ENCODE measurements at places on chromosomes 4 and X.

DNA sequence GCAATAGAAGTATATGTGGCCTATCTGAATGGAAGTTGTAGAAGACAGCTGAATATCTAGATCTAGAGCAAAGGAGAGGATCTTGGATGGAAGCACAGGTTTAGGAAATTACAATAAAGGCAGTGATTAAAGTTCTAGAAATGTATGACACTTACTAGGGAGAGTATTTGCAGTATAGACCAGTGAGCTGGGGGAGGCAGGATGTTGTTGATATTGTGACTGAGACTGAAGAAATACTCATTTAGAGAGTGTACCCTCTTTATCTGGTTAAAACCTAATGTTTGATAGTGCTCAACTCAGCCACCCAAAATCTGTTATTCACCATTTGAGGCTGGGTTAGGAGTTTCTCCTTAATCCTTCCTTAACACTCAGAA, 439.5 kb downstream of the GRXCR1 start:
- no peak for DNase-seq

- no peak for DNase-seq
These were observed 6.3 kb upstream of the SGMS2 start for GRCh38 chr4:107818301-107818910.

- DNase-seq: no peak
These were observed 33.4 kb downstream of the ACSL1 start for GRCh38 chr4:184792334-184792733.

DNA sequence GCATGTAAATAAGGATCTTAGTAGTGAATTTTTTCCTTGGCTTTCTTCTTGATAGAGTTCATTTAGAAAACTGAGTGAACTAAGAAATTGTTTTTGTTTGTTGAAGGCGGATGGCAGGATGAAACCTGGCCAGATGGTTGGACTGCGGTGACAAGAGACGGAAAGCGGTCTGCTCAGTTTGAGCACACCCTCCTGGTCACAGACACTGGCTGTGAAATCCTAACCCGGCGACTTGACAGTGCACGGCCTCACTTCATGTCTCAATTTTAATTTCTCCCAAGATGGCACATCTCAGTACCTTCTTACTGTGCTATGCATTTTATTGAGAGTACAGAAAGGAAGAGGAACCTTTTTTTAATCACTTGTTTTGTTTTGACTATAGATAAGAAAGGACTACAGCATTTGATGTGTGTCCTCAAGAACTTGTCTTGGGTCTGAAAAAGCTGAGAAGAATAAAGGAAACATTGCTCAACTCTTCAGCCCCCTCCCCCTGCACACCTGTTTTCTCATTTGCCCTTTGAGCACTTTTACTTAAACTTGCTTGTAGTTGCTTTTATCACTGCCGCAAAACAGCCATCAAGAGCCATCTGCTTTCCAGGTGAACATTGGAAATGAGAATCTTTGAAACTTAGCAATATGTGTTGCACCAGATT, 27.4 kb downstream of the ADH5 start:
- DNase-seq: no peak

DNA sequence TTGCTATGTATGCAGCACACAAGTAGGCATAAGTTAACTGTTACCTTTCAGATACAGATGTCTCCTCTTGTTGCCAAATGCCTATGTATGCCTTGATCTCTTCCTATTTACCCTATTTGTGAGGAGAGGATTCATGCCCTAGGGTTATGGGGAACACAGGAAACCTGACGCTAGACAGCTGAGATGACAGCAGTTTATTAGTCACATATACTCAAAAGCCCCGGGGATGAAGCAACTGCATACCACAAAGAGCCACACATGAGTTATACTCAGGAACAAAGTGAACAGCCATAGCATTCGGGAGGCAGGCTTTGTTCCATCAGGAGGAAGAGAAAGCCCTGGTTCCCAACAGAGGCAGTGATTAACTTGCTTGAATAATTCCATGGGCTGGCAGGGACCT, 1011.7 kb upstream of the PCDH7 start:
- DNase-seq: no peak

GRCh38 chrX:69793260-69793935, 177.5 kb downstream of the EDA start:
- DNase-seq: no peak

GRCh38 chr4:16055471-16055870, 28.4 kb downstream of the PROM1 start:
- DNase-seq: no peak

DNA sequence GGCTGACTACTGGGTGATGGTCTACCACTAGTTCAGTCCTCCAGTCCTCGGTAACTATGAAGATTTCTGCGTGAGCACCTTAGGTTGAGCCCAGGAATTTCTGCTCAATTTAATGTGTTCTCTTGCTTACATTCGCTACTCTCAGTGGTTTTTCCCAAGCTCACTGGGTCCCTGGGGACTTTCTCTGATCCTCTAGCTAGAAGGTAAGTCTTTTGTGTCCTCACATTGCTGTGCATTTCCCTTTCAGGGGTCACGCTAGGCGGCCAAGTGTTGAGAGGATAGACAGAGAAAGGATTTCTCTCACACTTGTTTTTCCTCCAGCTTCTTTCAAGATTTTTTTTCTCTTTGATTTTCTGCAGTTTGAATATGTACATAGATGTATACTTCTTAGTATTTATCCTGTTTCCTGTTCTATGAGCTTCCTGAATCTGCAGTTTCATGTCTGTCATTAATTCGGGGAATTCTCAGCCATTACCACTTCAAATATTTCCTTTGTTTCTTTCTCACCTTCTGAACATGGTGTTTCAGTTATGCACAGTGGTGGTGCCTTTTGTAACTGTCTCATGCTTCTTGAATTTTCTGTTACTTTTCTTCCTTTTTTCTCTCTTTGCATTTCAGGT, 17.5 kb downstream of the MAGEA9 start:
- no peak for DNase-seq

DNA sequence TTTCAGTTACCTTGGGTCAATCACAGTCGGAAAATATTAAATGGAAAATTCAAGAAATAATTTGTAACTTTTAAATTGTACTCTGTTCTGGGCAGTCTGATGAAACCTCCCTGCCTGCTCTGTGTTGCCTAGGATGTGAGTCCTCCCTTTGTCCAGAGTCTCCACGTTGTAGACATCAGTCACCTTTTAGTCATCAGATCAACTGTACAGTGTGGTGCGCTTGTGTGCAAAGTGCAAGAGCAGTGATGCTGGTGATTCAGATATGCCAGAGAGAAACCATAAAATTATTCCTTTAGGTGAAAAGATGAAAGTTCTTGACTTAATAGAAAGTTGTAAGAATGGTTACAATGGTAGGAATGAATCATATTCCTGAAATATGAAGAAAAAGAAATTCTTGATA, 1.4 kb downstream of the SPATA4 start:
- DNase-seq: no peak

GRCh38 chr4:128675083-128675482, 134.4 kb upstream of the JADE1 start:
- DNase-seq: no peak

GRCh38 chr4:142354041-142354440, 492.1 kb downstream of the INPP4B start:
- DNase-seq: no peak

DNA sequence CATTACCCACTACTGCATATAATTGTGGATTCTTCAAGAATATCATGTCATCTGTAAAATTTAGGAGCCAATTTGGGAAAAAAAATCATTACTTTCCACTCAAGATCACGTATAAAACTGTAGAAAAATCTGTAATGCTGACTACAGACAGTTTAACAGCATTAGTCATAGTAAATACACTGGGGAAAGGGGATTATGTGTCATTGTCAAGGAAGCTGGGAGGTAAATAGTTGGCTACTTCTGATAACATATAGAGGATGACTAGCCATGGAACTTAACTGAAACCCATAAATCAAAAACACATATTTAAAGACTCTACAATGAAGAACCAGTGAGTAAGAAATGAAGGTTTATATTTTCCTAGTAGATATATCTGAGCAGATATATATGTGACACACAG, 1666.4 kb upstream of the IGFBP7 start:
- DNase-seq: no peak

DNA sequence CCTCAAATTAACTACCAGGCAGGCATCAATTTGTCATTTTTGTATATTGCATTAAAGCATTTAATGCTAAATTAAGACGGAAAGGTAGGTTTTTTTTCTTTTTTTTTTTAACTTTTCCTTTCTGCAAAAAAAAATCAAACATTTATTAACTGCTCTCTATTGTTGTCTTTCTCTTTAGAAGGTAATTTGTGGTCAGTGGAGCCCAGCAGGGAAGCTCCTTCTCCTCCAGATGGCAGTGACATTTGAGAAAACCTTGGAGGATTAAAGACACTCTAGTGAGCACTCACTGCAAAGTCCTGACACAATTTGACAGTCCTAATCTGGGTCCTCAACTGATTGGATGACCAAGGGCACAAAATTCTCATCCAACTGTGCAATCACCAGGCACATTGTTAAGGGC, 102.4 kb downstream of the SLIT2 start:
- no peak for DNase-seq

GRCh38 chr4:22596409-22596808, 80.5 kb upstream of the ADGRA3 start:
- DNase-seq: no peak

- no peak for DNase-seq
These were observed 19.8 kb downstream of the BEX3 start for GRCh38 chrX:103396186-103396585.

GRCh38 chrX:88325634-88326033, 421.4 kb upstream of the CPXCR1 start:
- no peak for DNase-seq

- no peak for DNase-seq
These were observed 6.1 kb upstream of the SEC24D start for GRCh38 chr4:118842055-118842454.

GRCh38 chr4:16661813-16662212, 236.6 kb downstream of the LDB2 start:
- DNase-seq: no peak

DNA sequence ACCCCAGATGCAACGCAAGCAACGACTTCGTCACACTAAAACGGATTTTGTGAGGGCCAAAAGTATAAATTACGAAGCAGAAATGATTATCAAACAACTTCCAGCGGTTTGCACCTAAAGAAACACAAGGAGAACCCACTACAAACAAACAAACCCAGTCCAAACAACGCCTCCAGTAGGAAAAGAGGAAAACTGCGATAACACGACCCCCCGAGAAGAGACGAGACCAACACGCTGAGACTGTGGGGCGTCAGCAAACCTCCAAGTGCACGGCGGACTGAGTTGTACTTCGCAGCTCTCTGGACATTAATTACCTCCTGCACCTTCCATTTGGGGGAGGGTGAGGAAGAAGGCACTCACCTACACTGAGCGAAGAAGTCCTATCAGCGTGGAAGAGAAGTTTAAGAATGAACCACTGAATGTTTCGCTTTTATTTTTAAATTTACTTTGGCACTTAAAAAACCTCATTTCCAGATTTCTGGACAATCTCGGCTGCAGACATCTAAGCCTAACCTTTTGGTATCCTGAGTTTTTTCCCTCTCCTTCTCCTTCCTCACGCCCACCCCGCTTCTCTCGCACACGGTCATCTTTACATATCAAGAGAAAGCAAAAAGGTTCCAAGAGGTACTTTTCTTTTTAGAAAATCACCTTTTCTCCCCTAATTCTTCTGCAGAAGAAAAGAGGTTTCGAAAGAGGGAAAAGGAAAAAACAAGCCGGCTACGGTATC, at the start of gene MAB21L2:
Gene MAB21L2, plus strand, starts transcription at position 6 of the 727 bp plus-strand sequence. CDS start 879 bp downstream, outside the sequence.
- no peak for DNase-seq

- no peak for DNase-seq
These were observed 18.0 kb downstream of the NBDY start for GRCh38 chrX:56746996-56747395.

DNA sequence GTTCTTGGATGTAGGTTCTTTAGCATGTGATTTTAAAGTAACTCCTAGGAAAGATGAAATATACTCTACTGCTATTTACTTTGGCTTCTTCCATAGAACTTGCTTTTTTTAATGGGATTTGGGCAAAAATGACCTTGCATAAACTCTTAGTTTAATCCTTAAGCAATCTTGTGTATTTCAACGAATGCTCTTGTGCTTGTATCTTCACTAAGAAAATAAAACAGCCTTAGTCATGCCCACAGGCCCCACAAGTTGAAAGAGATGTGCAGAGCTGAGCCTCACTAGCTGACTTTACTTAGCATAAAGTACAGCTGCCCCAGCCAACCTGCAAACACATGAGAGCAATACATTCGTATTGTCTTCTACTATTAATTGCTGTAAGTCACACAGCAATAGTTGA, 1609.2 kb downstream of the STIM2 start:
- no peak for DNase-seq

GRCh38 chrX:55754861-55755294, 37.3 kb downstream of the RRAGB start:
- no peak for DNase-seq

DNA sequence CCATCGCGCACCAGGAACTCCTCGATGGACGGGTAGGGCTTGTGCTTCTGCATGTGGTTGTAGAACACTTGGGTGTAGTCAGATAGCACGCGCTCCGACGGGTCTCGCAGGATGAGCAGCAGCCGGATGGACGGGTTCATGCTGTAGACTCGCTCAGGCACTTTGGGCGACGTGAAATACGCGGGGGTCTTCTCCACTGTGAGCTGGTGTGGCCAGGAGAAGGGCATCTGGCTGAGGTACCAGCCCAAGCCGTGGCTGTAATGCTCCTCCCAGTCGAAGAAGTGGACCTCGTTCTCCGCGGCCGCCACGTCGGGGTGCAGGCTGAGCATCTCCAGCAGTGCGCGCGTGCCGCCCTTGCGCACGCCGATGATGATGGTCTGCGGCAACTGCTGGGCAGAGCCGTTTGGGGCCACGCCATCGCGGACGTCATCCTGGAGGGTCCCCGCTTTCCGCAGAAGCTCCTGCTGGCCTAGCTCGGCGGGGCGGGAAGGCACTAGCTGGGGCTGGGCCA, 29.2 kb downstream of the HS3ST1 start:
- DNase-seq: no peak

GRCh38 chr4:123346951-123347350, 49.6 kb upstream of the SPRY1 start:
- DNase-seq: no peak

GRCh38 chr4:142893012-142893411, 46.9 kb upstream of the INPP4B start:
- no peak for DNase-seq

DNA sequence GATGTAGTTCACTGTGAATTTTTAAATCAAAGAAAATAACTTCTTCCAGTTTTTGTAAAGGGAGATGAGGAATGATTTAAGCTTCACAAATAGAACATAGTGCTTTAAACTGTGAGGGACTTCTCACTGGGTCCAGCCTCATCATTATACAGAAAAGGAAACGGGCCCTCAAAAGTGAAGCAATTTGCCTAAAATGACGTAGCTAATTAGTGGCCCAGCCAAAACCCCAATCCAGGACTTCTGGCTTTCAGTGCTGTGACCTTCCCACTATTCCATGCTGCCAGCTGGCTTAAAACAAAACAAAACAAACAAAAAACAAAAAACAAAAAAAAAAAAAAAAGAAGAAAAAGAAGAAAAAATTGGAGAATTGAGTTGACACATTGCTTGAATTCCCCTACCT, 45.0 kb upstream of the STOX2 start:
- DNase-seq: no peak

- DNase-seq: no peak
These were observed 6.3 kb downstream of the CA5B start for GRCh38 chrX:15744181-15744867.
